ENCODE measurements at places on chromosomes 5 and 9.

DNA sequence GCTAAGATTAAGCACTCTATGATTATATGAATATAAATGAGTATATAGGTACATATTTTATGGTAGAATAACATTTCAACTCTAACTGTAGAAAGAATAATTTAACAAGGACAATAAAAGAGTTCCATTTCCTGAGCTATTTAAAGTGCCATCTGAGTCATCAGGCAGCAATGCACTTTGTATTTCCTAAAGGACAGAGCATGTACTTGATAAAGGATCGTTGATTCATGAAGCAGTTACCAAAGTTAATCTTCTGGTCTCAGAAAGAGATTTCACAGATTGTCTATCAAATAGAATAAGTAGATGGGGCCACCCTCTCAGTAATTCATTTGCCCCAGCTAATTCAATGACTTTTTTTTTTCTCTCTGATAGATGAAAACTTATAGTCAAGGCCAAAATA is 747.8 kb downstream of the CDH18 start:
- DNase-seq: no peak

- DNase-seq: no peak
Observed at GRCh38 chr5:58346041-58346440, 113.8 kb downstream of the PLK2 start.

GRCh38 chr9:83012168-83012921 is 50.6 kb downstream of the RASEF start:
- DNase-seq: no peak

DNA sequence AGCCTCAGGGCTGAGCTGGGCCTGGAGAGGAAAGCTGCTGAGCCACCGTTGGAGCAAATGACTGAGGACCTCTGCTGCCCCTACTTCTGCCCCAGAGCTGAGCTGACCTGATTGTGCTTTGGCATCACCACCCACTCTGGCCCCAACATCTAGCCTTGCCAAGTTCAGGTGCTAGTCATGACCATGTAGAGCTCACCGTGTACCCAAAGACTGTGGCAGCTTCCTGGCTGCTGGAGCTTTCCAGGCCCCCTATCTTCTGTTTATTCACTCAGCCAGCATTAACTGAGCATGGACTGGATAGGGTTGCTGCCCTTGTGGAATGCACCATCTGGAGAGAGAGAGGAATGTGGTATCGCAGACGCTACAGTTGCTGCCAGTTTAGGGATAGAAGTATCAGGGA is 49.1 kb downstream of the JADE2 start:
- DNase-seq: no peak

DNA sequence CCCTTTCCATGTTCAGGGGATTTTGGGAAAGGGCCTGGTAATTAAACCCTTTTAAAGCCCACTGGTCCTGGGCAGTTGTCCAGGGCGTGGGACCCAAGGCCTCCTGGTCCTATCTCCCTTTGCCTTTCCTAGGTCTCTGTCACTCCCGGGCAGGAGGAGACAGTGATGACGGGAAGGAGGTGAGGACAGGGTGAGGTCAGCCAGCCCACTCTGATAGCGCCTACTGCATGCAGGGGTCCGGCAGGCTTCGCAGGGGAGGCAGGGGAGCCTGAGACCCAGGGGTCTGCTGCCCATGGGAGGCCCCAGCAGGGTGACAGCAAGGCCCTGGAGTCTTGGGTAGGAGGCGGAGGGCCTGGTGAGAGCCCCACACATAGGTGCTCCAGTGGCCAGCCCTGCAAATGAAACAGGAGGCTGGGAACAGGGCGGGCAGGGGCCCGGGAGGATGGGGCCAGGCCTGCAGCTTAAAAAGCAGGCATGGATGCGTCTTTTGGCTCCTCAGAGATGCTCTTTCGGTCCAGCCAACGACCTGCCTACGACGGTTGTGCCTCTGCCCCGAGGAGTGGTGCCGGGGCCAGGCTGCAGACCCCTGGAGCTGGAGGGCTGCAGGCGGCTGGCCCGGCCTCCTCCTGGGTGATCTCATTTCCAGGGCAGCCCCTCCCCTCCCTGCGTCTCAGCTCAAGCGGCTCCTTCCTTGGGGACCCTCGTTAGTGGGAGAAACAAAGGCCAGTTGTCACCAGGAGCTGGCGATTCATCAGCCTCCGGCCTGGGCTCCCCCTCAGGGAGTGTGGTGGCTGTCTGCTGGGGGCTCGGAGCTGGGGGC is 6.7 kb upstream of the RXRA start:
- DNase-seq: no peak

GRCh38 chr9:98881836-98882568 is 61.7 kb upstream of the COL15A1 start:
- DNase-seq: no peak

DNA sequence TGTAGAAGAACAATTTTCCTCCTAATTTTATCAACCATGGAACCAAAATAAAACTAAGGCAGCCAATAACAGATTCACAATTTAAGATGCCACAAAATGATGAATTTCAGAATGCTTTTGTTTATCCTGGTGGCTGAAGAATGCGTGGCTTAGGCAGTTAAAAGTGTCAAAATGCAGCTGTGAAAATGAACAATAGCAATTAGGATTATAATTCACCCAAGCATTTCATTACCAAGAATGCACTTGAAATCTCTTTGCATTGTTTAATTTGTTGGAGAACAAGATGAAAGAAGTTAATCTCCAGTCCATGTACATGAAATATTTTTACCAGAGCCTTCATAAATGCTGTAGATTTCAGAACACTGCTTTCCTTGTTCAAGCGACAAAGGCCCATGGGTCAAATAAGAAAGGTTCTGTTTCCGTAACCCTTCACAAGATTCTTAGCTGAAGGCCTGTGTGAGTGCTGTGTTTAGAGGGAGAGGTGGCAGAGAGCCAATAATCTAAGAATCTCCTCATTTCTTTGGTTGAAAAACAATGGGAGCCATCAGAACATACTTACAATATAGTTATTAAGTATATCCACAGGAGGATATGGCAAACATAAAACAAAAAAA is 39.3 kb downstream of the CLINT1 start:
- DNase-seq: no peak

Data from left colon (tissue), 2 donors.